ENCODE measurements at places on chromosomes 6 and 20.
A peak's percentile ranks its signal among the peaks of the same experiment; 100 is the strongest.

GRCh38 chr6:36428911-36429310 lies 13.7 kb downstream of the PXT1 start:
- no peak for DNase-seq

DNA sequence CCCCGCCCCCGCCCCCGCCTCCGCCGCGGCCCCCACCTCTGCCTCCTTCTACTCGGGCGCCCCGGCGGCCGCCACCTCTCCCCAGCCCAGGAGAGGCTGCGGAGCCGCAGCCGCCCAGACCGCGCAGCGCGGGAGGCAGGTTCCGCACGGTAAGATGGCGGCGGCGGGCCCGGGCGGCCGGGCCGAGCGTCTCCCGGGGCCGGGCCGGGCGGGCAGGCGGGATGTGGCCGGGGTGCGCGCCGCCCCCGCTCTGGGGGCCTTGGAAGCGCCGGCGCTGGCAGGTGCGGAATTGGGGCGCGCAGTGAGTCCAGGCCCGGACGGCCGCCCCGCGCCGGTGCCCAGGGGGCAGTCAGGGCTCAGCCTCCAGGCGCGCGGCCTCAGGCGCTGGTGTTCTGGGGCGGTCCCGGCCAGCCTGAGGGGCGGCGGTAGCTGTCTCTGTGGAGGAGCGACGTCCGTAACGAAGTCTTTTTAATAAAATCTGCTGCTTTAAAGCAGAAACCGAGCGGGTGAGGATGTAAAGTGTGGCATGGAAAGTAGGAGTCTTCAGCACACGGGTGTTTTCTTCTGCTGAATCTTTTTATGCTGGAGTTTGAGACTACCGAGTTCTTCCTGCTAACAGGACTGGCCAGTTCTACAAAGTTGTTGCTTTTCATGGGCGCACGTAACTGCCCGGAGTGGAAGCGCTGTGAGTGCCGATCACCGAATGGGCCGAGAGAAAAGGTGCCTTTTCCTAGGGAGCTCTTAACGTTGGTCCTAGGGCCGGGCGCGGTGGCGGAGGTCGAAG lies at the start of gene GID8:
Gene GID8, plus strand, starts transcription at position 43 of the 784 bp plus-strand sequence. CDS start 3,356 bp downstream, outside the sequence.
- DNase-seq, result peak; percentile 60

DNA sequence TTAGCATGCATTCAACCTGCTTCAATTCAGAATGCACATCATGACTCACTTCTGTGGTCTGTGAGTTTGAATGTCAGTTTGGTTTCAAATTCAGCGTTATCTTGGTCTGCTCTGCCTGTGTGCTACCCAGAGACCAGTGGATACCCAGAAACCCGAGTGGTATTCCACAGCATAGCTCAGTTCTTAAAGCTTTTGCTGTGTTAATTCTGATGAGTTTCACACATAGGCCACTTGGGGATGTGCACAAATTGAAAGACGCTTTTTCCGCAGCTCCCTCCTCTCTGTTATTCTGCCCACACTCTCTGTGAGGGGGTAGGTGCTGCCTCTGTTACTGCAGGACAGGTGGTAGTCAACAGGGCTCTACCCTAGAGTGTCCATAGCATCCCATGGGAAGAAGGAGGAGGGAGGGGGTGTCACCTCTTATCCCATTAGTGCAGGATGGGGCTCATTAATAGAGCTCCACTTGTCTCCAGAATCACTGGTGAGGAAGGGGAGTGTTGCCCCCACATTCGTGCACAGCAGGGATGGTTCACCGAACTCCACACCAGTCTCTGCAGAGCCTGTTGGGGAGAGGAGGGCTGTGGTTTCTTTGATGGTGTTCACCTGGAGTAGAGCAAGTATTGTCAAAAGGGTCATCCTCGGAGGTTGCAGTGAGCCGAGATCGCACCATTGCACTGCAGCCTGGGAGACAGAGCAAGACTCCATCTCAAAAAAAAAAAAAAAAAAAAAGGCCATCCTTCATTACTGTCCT lies 29.2 kb upstream of the SDCBP2 start:
- DNase-seq, result peak; percentile 87

- DNase-seq, result peak; percentile 55
These were observed 265.0 kb upstream of the MARCKS start for GRCh38 chr6:113591896-113592827.

DNA sequence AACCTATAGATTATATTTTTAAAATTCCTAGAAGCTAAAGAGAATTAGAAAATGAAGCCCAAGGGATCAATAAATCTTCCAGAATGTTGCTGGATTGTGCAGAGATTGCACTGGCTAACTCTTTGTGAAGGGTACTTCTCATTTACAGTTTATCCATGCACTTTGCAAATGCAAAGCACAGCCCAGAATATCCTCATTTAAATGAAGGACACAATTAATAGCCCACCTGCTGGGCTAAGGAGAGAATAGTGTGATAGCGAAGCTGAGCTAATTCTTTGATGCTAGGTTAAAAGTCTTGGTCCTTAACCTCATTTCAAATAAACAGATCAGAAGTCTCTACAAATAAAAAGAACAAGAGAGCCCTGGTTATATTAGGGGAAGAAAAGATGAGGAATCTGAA lies 72.5 kb downstream of the SMPDL3A start:
- DNase-seq, result no peak
